ENCODE measurements at places on chromosomes 4 and X.

DNA sequence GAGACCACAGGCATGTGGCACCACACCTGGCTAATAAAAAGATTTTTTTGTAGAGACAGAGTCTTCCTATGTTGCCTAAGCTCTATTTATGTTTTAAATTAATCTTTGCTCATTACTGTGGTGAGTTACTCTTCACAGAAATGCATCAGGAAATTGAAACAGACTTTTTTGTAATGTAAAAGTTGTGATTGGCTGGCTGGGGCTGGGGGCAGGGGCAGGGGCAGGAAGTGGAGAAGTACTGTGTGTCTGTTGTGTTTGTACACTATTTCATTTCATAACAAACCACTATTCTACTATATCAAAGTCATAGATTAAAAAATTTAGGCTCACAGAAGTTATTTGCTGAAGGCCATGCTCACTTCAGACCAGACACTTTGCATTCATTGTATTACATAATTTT lies 19.1 kb upstream of the ABRAXAS1 start:
- DNase-seq = no peak

DNA sequence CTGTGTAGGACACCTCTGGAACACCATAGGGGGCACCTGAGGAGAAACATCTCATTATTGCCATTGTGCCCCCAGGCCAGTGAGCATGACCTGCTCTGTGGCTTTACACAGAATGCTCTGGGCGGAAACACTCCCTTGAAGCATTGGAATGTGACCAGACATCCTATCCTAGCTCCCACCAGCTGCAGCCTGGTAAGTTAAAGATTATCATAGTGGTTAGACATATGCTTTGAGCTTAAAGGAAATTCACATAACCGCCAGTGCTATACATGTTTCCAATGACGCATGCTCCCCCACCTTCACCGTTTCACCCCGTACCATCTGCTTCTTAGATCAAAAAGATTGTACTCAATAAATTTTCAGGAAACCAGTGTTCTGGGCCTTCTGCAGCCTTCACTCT lies 217.7 kb upstream of the CENPE start:
- no peak for DNase-seq

DNA sequence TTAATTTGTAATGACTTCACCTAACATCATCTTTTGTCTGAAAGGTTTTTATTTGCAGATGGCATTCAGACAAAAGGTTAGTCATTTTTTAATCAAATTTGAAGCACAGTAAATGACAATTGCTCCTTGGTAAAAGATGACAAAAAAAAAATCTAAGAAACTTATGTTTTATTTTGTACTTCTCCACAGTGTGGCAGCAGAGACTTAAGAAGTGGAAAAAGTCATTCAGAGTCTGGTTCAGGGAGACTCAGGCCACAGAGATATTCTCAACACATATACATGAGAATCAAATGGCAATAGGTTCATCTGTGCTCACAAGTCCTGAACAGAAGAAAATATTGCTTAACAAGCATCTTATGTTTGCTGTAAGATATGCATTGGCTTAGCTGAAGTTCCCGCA lies 436.2 kb downstream of the KCNIP4 start:
- DNase-seq = no peak

- no peak for DNase-seq
These were observed 34.1 kb downstream of the NAT8L start for GRCh38 chr4:2093265-2093664.

- DNase-seq = no peak
These were observed 94.9 kb downstream of the TENM3 start for GRCh38 chr4:182338063-182338462.

DNA sequence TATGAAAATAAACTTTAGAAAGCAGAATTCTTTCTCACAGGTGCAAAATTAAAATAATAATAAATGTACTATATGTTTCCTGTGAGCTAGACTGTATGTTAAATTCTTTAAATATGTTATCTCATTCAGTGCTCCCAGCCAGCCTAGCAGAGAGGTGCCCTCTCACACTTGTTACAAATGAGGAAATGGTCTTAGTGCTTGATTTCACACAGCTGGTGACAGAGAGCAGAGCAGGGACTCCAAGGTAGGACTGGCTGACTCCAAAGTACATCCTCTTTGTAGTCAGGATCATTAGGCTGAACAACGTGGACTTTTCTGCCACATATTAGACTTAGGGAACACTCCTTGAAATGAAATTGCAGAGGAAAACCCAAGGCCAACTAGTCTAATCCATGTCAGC lies 72.0 kb upstream of the HHIP start:
- DNase-seq = no peak

- no peak for DNase-seq
These were observed 28.3 kb downstream of the ENOX2 start for GRCh38 chrX:130874751-130875150.

GRCh38 chr4:189124149-189124758 lies 816.4 kb upstream of the FRG1 start:
- DNase-seq = peak; percentile 65

GRCh38 chrX:68832516-68833447 lies 4.0 kb downstream of the EFNB1 start:
- no peak for DNase-seq

- no peak for DNase-seq
These were observed 55.8 kb downstream of the IL1RAPL2 start for GRCh38 chrX:104621781-104622180.

DNA sequence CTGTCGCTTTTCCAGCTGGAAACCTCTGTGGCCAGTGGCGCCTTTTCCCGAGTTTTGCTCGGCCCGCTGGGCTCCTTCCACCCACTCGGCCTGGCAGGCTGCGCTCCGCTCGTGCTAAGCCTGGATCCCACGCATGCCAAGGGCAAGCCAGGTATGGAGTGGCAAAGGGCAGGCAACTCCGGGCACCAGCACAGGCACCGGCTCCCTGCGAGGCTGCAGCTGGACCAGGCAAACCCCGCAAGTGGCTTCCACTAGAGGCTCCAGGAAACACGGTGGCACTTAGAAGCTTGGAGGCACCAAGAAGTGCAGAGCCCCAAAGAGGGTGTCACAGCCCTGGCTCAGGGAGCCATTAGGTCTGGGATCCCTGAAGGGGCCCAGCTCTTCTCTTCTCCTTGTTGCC lies 59.5 kb downstream of the PPA2 start:
- DNase-seq = no peak

GRCh38 chrX:48834383-48834709 lies 1.1 kb downstream of the PCSK1N start:
- no peak for DNase-seq

- DNase-seq = no peak
These were observed 71.4 kb upstream of the PJA1 start for GRCh38 chrX:69236641-69237040.

DNA sequence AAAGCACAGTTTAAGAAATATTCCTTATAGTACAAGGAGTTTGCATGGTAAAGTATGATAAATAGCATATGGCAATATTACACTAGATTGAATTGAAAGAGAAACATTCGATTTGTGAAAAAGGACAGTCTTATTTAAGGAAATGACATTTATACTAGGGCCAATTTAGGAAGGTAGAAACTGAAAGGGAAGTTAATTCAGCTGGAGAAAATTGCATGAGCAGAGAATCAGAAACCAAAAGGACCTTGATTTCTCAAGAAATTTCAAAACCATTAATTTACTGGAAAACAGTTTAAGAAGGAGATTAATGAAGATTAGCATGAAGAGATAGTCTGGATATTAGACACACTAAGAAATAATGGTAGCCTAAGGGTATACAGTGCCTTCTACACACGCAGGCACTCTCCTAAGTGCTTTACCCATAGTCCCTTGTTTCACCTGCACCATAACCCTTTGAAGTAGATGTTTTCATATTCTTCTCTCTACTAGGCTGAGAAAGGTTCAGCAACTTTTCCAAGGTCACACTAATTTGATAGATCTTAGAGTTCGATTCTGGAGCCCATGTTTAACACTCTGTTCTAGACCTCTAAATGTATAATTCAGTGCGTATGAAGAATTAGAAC lies 259.1 kb upstream of the SLIT2 start:
- DNase-seq = no peak

DNA sequence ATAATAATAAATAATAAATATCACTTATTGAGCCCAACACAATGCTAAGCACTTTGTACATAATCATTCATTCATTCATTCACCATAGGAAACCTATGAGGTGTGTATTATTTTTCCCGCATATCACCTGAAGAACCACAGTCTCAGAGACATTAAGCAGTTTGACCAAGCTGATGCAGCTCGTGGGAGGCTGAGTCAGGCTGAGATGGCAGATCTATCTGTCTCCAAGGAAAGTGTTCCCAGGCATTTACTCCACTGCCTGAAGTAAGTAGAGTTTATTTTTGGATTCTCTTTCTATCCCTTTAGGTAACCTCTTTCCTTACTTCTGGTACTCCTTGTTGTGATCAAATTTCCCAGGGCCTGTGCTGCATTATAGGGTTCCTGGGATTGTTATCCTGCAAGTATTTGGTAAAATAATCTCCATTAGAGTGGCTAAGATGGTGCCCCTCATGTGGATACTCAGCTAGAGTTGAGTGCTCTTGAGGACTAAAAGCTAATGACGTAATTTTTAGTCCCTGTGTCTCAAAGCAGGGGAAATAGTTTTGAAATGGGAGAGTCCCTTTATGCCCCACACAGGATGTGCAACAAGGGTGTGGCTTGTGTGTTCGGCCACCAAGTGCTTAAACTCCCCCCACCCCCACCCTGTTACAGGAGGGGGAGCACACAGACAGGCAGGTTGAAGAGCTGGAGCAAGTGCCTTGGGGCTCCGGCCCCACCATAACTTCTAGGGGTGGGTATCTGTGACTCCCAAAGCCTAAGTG lies 467.0 kb downstream of the STIM2 start:
- DNase-seq = no peak

- DNase-seq = no peak
These were observed 12.2 kb upstream of the MCF2 start for GRCh38 chrX:139720136-139720535.

DNA sequence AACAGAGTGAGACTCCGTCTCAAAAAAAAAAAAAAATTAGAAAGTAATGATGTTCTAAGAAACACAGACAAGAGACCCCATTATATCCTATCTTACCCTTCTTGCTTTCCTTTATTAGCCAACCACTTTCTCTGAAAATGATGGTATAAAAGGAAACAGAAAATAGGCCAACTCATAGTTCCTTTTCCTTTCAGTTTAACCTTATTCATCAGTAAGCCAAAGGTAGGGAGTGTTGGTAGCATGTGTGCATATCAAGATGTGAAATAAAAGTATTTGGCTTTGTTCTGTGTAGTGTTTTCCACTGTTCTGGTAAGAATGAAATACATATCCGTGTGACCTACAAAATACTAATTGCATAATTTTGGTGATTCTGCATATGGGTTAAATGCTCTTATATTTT lies 266.6 kb downstream of the ZNF674 start:
- DNase-seq = no peak

DNA sequence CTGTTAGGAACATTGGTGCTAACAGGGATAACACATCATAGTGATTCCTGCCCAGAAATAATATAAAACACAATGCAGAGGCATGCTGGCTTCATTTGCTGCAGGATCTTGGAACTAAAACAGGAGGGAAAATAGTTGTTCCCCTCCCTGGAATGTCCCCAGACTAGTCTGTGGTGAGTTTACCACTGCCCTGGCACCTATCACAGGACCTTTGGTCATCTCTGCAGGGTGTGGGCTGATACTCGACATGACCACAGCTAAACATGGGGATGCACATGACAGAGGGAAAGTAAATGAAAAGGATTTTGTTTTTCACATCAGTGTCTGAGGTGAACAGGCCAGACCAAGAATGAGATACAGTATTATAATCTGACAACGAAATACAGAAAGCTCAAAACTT lies 160.2 kb upstream of the DKK2 start:
- no peak for DNase-seq

GRCh38 chr4:133465022-133465421 lies 315.9 kb downstream of the PCDH10 start:
- no peak for DNase-seq

DNA sequence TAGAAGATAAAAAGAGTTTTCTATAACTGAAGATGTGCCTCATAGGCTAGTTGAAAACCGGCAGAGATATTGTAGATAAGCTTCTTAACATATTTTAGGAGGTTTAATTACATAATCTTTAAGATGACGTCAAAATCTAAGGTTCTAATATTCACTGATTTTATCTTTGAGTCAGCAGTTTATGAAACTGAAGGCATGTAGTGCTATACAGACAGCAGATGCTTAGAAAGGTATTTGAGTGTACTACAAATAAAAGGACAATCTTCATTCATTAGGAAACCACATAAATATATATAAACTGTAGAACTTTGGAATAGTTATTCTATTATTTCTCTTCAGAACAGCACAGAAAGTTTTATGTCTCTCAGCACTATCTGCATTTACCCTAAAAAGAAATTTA lies 504.8 kb downstream of the IL15 start:
- no peak for DNase-seq

DNA sequence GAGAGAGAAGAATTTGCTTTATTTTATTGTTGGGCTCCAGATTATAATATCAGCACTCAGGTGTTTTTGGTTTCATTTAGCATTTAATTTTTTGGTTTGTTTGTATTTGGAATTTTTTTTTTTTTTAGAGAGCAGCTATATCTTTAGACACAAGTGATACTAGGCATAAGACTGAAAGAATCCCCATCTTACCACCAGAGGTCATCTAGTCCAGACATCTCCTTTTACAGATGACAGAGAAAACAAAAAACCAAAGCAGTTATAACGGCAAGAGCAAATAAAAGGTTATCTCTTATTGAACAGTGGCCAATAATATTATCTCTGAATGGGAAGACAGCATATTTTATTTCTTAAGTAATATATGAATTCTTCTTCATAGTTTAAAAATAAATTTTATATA lies 22.8 kb downstream of the USP38 start:
- DNase-seq = no peak

DNA sequence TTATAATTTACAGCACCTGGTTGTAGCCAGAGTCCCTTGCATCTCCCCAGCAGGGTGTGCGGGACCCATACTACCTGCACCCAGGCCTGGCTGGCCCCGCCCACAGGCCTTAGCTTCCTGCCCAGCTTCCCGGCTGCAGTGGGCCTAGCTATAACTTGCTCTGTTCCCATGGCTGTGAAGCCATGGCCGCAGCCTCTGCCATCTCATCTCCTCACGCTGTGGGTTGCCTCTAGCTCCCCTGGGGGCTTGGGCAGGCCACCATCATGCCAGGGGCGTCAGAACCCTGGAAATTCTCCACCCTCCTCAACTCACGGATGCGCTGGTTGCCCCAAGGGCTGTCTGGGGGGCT lies 26.1 kb upstream of the SORBS2 start:
- no peak for DNase-seq

GRCh38 chr4:621296-622070 lies 3.9 kb upstream of the PDE6B start:
- DNase-seq = no peak

DNA sequence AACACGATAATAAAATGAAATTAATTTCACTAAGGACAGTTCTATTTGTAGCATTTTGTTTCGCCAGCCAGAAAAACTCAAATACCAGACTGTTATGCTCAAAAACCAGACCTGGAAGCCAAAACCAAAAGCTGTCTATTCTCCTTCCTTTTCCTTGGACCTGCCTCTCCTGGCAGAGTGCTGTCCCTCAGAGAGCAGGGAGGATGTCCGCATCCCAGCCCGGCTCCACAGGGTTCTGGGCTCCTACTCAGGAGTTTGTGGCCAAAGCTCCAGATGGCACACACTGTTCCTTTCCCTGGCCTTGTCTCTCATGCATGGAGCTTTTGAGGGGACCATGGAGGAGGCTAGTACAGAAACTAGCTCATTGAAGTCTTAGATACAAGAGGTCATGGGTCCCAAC lies 41.9 kb upstream of the C1QTNF7 start:
- no peak for DNase-seq

Measured in glutamatergic neuron (in vitro differentiated cells).